ENCODE measurements at places on chromosomes 1 and 21.

GRCh38 chr1:57024428-57024827 lies 58.6 kb upstream of the C8B start:
- DNase-seq, result no peak

GRCh38 chr1:240426051-240426450 lies 185.9 kb downstream of the GREM2 start:
- peak; percentile 23 for DNase-seq

- DNase-seq, result no peak
These were observed 85.2 kb downstream of the SDCCAG8 start for GRCh38 chr1:243341074-243341473.

- DNase-seq, result no peak
These were observed 623.3 kb upstream of the TMPRSS15 start for GRCh38 chr21:19026911-19027310.

- DNase-seq, result no peak
These were observed 11.6 kb upstream of the LMNA start for GRCh38 chr1:156102633-156103511.

DNA sequence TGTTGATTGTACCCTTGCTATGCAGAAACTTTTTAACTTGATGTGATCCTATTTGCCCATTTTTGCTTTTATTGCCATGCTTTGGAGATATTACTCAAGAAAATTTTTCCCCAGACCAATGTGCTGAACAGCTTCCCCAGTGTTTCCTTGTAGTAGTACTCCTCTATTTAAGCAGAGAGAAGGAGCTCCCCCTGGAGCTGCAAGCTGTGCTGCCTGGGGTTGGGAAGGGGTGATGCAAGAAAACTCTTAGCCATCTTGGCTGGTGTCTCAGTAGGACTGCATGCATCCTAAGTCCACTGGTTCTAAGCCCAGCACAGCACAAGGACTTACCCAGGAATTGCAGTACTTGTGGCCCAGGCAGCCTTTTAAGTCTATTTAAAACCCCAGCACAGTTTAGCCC lies 121.6 kb downstream of the NTMT2 start:
- no peak for DNase-seq

- DNase-seq, result no peak
These were observed 26.7 kb upstream of the LIN9 start for GRCh38 chr1:226335661-226336060.

- peak; percentile 74 for DNase-seq
These were observed 29.1 kb downstream of the CHML start for GRCh38 chr1:241611063-241611462.

GRCh38 chr1:101207891-101208290 lies 28.9 kb upstream of the S1PR1 start:
- DNase-seq, result no peak

DNA sequence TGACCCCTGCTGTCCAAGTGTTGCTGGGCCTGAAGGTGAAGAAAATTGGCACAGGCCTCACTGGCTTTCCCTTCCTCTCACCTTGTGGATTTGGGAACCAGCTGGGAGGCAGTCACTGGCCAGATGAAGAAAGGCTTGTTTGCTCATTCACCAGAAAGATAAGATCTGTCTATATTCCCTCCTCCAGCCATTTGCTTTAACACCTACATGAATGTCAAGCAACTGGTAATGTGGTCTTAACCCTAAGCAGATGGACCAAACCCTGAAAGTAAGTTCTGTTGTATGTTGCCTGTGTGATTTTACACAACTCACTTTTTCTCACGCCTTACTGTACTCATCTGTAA lies 10.3 kb upstream of the SRRM1 start:
- no peak for DNase-seq

GRCh38 chr1:56957931-56958330 lies 7.9 kb downstream of the C8B start:
- DNase-seq, result no peak

DNA sequence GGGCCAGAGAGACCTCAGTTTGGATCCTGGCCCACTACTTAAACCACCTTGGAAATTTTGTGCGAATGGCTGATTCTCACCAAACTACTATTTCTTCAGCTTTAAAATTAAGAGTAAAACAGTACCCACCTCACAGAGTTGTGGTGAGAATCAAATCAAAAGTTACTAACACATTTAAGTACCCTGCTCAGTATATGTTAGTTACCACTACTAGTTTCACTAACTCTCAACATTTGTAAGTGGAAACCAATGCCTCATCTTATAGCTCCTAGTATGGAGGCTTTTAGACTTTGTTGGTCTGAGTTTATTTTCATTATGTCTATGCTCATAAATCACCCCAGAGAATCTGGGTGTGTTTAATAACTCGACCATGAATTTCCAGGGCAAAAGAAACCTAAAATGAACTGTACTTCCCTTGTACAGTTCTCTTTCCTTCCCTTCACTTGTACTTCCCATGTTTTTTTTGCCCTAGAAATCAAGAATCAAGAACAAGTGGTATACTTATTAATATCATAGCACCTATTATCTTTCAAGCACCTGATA lies 11.6 kb upstream of the SERBP1 start:
- DNase-seq, result no peak

GRCh38 chr21:14303731-14304488 lies 79.0 kb downstream of the HSPA13 start:
- no peak for DNase-seq

DNA sequence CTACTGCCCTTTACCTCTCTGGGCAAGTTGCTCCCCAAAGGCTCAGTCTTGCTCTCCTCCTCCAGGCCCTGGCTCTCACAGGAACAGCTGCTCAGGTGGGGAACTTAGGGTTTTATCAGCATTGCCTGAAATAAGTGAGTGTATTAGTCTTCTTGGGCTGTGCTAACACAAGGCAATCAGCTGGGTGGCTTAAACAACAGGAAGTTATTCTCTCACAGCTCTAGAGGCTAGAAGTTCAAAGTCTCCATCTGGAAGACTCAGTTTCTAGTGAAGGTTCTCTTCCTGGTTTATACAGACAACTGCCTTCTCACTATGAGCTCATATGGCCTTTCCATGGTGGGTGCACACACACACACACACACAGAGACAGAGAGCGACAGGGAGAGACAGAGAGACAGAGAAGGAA lies 2.8 kb upstream of the CD1C start:
- no peak for DNase-seq

DNA sequence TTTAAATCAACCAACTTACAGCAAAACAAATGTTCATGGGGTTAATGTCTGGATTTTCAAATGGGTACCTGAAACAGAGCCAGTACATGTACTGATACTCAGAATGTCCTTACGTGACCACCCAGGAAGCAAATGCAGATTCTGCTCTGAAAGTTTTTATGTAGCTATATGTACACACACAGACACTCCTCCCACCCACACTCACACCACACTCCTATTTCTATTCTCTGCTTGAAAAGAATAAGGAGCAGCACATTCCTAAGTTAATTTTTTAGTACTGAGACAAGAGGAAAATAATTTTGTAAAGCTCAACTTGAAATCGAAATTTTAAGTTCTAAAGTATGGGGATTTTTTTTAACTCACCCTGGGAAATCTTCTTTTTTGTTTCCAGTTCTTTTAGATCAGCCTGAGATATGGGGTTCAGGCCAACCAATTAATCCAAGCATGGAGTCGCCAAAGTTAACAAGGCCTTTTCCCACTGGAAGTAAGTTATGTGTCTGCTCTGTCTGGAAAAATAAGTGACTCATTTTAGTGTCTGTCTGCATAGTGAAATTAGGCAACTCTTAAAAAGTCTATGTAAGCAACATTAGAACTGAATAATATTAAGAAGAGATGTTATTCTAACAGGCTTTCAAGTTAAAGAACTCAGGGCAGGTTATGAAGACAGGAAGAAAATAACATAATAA lies 75.5 kb upstream of the DYNLT5 start:
- DNase-seq, result peak; percentile 61

DNA sequence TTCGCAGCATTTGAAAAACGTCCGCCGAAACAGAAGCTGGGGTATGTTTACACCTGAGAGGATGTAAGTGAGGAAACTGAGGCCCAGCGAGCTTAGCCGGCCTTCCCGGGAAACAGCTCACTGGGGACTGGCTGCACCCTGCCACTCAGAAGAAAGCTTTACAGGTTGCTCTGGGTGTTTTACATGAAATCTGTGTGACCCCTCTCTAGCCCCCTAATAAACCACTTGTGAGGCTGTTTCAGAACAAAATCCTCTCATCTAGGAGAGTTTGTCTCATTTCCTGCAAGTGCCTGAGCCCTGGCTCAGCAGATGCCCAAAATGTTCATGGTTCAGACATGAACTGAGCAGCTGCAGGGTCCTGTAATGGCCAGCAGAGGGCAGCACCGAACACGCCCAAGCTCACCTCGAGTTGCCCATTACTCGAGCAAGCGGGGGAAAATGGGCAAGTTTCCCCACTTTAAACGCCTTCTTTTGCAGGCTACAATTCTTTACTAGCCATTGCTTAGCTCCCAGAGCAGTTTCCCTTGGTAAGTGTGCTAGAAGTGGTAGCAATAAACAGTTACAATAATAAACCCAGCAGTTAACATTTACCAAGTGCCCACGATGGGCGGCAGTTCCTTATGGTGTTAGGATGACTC lies 76.4 kb downstream of the FHAD1 start:
- peak; percentile 82 for DNase-seq

- DNase-seq, result no peak
These were observed 28.1 kb downstream of the RXRG start for GRCh38 chr1:165416876-165417275.

DNA sequence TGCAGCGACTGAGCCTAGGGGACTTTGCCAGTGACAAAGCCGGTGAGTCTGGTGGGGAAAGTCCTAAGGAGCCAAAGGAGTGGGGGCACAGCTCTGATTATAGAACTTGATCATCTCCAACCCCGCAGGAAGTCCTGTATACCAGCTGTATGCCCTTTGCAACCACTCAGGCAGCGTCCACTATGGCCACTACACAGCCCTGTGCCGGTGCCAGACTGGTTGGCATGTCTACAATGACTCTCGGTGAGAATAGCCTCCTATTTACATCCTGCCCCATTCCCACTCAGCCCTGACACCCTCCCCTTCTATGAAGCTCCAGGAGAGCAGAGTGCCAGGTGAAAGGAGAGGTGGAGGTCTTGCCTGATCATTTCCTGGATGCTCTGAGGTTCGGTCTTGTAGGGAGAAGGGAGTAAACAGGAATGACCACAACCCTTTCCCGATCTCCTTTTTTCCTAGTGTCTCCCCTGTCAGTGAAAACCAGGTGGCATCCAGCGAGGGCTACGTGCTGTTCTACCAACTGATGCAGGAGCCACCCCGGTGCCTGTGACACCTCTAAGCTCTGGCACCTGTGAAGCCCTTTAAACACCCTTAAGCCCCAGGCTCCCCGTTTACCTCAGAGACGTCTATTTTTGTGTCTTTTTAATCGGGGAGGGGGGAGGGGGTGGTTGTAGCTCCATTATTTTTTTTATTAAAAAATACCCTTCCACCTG lies 1.2 kb upstream of the PPOX start:
- no peak for DNase-seq

DNA sequence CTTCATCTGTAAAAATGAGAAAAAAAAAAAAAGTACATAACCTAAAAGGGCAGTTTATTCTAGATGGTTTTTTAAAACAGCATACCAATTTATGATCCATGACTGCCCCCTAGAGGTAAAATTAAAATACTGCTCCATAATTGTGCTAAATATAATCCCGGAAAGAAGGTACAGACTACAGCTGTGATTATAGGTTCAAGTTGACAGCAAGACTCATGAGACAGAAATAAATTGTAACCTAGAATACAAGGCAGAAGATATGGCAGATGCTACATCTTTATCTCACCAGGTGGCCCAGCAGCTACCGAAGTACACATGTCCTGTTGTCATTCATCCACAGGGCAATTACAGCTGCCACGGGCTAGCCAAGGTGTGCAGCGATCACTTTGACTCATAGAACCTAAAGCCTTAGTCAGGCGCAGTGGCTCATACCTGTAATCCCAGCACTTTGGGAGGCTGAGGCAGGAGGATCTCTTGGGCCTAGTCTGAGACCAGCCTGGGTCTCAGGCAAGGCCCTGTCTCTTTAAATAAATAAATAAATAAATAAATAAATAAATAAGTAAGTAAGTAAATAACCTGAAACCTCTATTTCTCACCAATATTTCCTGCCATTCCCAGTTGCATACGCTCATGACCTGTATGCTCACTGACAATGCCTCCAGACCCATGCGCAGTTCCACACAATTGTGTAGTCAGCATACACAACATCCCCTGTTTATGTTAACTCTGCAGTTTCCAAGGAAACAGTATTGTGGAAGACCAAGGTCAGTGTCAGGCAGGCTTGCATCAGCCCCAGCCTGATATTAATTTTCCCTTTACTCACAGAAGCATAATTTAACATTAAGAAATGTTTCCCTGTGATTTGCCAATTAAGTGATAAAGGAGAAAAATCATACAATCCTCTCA lies 18.3 kb upstream of the PPIE start:
- DNase-seq, result peak; percentile 83

DNA sequence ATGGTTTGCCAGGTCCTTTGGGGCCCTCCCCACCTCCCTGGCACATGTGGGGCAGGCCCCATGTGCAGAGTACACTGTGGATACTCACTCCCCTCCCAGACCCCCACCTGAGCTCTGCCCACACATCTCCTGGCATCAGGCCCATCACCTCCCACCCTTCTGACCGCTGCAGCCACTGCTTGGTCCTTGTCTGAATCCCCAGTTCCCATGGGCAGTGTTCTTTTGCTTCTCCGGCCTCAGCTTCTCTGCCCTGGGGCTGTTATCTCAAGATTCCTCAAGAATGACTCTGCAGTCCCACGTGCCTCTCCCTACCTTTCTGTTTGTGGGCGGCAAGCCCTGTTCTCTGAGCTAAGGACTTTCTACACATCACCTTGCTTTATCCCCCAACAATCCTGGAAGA lies 187.7 kb upstream of the EDN2 start:
- DNase-seq, result no peak

GRCh38 chr1:150804671-150805070 lies 3.4 kb downstream of the CTSK start:
- DNase-seq, result no peak

GRCh38 chr21:19507682-19508260 lies 1104.2 kb upstream of the TMPRSS15 start:
- DNase-seq, result no peak

- DNase-seq, result no peak
These were observed 3.7 kb upstream of the SDC3 start for GRCh38 chr1:30912224-30912623.

DNA sequence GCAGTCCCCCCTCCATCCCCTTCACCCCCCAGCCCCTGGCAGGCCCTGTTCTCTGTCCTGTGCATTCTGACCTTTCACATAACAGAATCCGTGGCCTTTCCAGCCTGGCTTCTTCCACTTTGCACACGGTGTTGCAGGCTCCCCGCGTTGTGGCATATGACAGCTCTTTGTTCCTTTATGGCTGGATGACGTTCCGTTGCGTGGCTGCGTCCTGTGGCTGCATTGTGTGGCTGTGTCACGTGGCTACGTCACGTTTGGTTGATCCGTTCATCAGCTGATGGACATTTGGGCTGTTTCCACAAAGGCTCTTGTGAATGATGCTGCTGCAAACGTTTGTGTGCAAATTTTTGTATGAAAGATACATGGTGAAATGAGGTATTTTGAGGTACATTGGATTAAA lies 53.3 kb downstream of the PDE9A start:
- DNase-seq, result no peak

DNA sequence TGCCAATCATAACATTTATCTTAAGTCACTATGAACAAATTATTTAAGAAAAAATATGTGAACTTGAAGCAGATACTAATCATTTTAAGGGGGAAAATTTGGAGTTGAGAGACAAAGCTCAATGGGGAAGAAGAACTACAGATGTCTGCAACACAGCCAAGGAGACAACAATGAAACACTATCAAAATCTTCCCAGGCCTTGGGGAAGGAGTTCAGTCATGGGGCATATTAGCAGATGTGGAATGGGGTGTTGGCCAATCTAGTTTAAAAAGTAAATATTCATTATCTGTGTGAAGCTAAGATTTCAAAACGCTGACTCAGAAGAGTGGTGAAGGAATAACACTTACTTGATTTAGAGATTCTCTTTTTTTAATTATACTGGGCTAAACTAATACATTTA lies 671.6 kb upstream of the ZP4 start:
- DNase-seq, result peak; percentile 40
